ENCODE measurements at places on chromosomes 4 and X. TPM values are rescaled to one million over a fixed set of nuclear protein-coding genes. Genes with fewer than 3 reads are reported as not detected.

DNA sequence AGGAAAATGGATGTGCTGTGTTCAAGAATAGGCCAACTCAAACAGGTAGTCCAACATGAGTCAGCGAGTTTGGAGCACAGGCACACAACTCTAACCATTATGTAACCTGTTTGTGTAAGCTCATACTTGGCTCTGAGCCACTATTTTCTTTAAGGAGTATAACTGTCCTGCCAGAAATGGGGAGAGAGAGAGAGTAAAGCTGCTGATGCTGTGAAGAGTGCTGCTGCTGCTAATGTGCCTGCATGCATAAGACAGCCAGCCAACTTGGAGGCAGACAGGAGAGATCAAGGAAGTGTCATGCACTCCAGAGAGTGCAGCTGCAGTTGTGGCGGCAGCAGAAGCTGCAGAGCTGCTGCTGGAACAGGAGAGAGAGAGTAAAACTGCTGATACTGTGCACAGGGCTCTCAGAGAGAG is 11.7 kb upstream of the STATH start:
- peak; percentile 11 for DNase-seq

GRCh38 chrX:150649096-150649870 is 43.9 kb upstream of the MTMR1 start:
- DNase-seq = no peak

- no peak for DNase-seq
These were observed 37.5 kb downstream of the PNPLA4 start for GRCh38 chrX:7889680-7890079.

GRCh38 chr4:17512973-17513665 is 1.2 kb upstream of the QDPR start:
- DNase-seq = no peak

DNA sequence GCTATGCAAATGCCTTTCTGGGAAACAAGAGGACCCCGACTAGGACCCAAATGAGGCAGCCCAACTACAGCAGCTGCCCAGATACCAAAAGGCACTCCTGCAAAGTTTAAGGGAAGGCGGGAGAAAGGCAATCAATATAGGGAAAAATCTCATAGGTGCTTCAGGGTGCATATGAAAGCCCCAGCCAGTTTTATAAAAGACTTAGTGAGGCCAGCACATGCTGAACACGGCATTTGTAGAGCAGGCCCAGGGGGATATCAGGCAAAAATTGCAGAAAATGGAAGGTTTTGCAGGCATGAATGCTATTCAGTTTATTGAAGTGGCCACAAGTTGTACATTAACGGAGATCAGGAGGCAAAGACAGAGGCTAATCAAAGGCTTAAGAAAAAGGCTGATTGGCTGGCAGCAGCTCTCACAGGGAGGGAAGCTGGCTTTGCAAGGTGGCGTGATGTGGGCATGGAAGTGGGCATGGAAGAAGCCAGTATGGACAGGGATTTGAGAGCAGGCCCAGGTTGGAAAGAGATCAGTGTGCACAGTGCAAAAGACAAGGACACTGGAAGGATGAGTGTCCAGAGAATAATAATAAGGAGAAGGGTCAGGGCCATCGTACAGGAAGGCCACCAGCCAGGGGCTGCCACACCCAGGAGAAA is 37.7 kb upstream of the UGT2B7 start:
- no peak for DNase-seq

DNA sequence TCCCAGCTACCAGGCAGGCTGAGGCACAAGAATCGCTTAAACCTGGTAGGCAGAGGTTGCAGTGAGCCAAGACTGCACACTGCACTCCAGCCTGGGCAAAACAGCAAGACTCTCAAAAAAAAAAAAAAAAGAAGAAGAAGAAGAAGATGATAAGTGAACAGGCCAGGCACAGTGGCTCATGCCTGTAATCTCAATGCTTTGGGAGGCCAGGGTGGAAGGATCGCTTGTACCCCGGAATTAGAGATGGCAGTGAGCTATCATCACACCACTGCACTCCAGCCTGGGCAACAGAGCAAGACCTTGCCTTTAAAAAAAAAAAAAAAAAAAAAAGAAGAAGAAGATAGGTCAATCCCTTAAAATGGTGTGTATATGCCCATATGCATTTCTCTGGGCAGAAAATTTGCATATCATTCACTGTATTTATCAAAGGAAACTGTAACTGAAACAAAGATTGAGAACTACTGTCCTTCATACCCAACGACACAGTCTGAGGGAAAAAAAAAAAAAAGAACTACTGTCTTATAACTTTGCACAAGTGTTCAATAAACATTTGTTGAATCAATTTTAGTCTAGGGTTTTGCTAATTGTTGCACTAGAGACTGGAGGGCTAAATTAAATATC is 2.3 kb downstream of the RFC1 start:
- DNase-seq = no peak

DNA sequence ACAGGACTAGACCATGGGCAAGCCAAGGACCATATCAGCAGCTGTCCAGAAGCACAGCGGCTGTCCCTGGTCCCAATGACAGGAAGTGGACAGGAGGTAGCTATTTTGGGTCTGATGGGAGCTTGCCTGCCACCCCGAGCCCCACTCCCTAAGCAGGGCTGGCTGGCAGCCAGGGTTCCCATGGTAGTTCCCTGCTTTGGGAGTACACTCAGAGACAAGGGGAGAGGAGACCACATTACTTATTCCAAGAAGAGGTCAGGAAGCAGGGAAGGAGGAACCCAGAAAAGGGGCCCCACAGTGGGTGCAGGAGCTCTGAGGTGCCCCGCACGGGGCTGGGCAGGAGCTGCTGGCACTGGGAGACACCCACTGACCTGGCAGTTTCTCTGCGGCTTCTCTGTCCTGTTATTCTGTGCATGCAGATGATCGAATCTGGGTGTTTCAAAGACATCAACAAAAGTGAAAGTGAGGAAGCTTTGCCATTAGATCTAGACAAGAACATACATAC is 36.3 kb downstream of the HTT-AS start:
- no peak for DNase-seq

DNA sequence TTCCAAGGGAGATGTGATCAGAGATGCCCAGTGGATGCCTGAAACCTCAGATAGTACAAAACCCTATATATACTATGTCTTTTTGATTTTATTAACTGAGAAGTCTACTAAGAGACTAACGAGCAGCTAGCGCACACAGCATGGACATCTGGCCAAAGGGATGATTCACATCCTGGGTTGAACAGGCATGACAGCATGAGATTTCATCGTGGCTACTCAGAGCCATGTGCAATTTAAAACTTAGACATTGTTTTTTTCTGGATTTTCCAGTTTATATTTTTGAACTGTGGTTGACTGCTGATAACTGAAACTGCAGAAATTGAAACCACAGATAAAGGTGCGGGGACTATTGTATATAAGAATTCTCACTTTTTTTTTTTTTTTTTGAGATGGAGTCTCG is 2252.9 kb upstream of the AGA start:
- DNase-seq = no peak

DNA sequence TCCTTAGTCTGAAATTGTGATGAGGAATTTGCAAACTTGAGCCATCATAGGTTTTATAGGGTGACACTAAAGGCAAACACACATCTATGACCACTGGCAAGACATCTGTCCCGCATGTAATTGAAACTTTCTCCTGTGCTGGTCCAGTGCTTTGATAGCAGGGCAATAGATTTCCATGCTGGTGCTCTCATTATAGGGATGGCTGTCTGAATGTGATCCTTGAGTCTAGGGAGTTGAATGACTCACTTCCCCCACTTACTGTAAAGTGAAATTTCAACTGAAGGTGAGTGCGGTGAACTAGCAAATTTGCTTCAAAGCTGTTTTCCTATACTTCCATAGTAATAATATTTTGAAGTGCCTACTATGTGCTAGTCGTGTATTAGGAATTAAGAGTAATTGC is 1630.0 kb downstream of the STIM2 start:
- no peak for DNase-seq

DNA sequence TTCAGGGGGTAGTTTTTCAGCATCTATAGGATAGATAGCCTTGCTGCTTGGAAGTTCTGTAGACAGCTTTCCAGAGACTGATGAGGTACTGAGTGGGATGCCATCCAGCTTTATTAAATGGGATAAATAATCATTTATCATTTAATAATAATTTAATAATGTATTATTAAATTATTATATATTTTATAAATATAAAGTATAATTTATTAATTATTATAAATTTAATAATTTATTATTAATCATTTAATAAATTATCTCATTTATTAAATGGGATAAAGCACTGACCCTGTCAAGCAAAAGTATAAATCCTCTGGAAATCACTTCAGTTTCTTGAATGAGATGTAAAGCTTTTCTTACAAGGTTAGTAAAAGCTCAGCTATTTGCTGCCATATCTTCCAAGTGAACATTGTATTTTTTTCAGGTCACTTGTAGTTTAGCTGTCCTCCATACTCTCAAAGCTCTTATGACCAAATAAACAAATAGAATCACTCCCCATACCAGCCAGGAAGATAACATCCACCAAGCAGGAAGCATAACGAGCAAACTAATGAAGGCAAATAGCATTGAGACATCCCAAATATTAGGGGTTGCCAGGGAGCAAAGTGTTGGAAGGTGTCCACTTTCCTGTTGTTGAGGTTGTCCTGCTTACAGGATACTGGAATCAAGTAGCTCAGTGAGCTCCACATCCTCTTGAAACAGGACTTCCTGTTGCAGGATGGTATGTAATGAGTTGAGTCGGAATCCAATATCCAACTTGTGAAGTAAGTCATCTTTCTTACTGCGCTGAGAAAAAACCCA is 88.9 kb downstream of the ZNF674 start:
- no peak for DNase-seq

- DNase-seq = no peak
These were observed 20.4 kb upstream of the RAB40A start for GRCh38 chrX:103539695-103540094.

GRCh38 chrX:7334253-7334935 is 186.4 kb upstream of the PUDP start:
- DNase-seq = no peak

GRCh38 chr4:125461676-125462363 is 147.1 kb downstream of the FAT4 start:
- DNase-seq = no peak

GRCh38 chr4:5084911-5085475 is 33.7 kb downstream of the STK32B start:
- DNase-seq = no peak

- DNase-seq = no peak
These were observed 200.5 kb downstream of the NWD2 start for GRCh38 chr4:37445023-37445422.

GRCh38 chrX:49901048-49901447 is 21.3 kb upstream of the CLCN5 start:
- no peak for DNase-seq

GRCh38 chrX:24204331-24204730 is 54.8 kb downstream of the ZFX start:
- DNase-seq = no peak

DNA sequence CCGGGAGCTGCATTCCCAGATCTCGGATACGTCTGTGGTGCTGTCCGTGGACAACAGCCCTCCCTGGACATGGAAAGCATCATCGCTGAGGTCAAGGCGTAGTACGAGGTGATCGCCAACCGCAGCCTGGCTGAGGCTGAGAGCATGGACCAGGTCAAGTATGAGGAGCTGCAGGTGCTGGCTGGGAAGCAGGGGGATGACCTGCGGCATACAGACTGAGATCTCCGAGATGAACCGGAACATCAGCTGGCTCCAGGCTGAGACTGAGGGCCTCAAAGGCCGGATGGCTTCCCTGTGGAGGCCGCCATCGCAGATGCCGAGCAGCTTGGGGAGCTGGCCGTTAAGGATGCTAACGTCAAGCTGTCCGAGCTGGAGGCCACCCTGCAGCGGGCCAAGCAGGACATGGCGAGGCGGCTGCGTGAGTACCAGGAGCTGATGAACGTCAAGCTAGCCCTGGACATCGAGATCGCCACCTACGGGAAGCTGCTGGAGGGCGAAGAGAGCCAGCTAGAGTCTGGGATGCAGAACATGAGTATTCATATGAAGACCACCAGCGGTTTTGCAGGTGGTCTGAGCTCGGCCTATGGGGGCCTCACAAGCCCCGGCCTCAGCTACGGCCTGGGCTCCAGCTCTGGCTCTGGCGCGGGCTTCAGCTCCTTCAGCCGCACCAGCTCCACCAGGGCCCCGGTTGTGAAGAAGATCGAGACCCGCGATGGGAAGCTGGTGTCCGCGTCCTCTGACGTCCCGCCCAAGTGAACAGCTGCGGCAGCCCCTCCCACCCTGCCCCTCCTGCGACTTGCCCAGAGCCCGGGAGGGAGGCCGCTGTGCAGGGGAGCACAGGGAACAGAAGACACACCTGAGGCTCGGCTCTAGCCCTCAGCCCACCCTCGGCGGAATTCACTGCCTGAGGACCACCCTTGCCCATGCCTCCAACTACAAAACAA is 29.4 kb upstream of the GABRA3 start:
- no peak for DNase-seq

DNA sequence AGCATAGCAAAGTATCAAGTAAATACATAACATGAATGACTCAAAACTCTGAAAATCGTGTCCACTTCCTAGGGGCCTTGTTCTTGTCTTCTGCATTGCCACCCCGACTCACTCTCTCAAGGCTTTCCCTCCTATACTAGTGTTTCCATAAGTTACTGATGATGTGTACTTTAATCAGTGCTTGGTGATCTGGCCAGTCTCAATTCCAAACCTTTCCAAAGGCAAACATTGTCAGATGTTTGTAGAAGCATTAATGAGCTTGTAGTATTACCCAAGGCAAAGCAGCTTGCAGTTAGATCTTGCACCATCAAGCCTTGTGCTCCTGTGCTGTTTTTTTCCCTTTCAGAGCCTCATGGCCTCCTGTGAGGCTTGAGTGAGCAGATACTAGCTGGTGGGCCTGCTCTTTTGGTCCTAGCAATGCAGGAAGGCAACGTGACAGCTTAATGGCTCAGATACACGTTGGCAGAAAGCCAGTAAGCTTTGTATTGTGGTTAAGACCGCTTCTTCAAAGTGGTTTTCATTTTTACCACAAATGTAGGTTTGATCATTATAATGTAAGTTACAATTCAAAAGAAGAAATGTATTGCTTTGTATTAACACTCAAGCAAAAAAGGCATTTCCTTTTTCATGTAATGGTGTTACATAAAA is 51.8 kb downstream of the RBPJ start:
- peak; percentile 51 for DNase-seq

GRCh38 chrX:28189011-28189410 is 207.8 kb upstream of the DCAF8L1 start:
- no peak for DNase-seq

- DNase-seq = no peak
These were observed 60.2 kb downstream of the PDGFRA start for GRCh38 chr4:54289316-54289715.

The BTK gene
- 2.5 TPM for polyA plus RNA-seq

The GCNA gene
- 2.3 TPM for polyA plus RNA-seq

The NUDT10 gene
- 14.5 TPM for polyA plus RNA-seq

The ANKRD50 gene
- polyA plus RNA-seq = 43.5 TPM

All from renal cortex interstitium (tissue), 15 donors.